ENCODE measurements at places on chromosomes 12 and 14.

GRCh38 chr14:65879248-65880009 is 466.9 kb downstream of the FUT8 start:
- DNase-seq, result no peak

- no peak for DNase-seq
Measured at GRCh38 chr14:43540948-43541347, 966.1 kb downstream of the FSCB start.

DNA sequence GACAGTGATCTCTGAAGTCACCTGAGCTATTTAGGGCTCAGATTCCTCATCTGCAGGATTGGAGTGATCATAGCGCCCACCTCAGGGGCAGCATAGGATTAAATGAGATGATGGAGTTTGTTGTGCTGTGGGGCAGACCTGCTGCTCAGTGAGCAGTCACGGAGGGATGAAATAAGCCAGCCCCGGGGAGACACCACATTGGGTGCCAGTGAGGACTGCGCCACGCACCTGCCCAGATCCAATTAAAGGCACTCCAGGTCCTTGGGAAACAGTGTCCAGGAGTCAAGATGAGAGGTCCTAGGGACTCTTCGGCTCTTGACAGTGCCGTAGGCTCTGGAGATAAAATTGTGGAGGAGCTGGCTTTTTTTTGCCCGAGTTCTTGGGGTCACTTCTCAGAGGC is 166.2 kb downstream of the ADGRD1 start:
- DNase-seq, result no peak

GRCh38 chr12:4116251-4117111 is 157.1 kb upstream of the CCND2 start:
- no peak for DNase-seq
